ENCODE measurements at places on chromosomes 12 and 14.

GRCh38 chr14:41872931-41873685 is 266.4 kb downstream of the LRFN5 start:
- DNase-seq, result no peak

GRCh38 chr12:95967301-95967700 is 24.2 kb downstream of the AMDHD1 start:
- no peak for DNase-seq

DNA sequence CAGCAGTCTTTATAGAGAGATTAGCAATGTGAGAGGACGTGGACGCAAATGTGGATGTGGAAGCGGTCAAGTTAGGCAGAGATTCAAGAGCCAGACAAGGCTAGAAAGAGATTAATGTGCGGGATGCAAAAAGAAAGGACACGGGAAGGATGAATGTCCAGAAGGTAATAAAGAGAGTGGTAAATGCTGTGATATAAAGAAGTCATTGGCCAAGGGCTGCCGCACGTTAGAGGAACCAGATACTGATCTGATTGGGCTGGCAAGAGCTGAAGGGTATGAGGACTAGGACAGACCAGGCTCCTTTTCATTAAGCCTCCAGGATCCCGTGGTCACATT is 59.5 kb downstream of the DHRS2 start:
- DNase-seq, result no peak

DNA sequence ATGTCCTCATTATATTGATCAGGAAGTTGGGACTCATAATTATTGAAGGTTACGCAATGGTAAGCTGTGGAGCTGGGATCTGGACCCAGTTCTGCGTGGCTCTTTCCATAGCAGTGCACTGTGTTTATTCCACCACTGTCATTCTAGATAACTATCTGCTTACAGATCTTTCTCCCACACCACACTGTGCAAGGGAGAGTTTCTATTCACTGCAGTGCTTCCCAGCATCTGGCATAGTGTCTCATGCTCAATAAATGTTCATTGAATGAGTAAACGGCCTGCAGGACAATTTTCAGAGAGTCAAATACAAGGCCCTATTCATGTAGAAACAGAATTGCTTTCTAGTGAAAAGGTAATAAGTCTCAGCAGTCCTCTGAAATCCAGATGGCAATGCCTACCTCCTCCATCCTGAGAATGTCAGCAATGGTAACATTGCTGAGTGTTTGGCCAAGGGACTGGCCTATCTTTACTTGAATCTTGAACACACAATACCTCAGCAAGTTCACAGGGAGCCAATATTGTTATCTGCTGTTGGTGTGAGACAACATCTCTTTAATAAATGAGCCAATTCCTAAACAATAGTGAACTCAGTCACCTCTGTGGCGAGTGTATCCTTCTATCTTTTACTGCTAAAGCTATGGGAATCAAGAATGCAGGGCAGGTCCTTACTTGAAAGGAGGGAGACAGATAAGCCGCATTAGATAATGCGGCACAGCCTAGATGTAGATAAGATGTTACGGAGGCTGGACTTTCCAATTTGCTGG is 332.4 kb upstream of the PRICKLE1 start:
- no peak for DNase-seq

- no peak for DNase-seq
Measured at GRCh38 chr14:81247271-81247766, 26.6 kb upstream of the GTF2A1 start.

- DNase-seq, result no peak
Measured at GRCh38 chr12:6631549-6631961, 4.2 kb downstream of the LPAR5 start.

GRCh38 chr12:76449016-76449415 is 100.8 kb upstream of the BBS10 start:
- no peak for DNase-seq
